ENCODE measurements at places on chromosomes 6 and 20. TPM values are rescaled to one million over a fixed set of nuclear protein-coding genes. Genes with fewer than 3 reads are reported as not detected.

GRCh38 chr6:17902974-17903373 lies 84.5 kb downstream of the KIF13A start:
- DNase-seq: no peak

Gene PSMF1
- 153 TPM for total RNA-seq

DNA sequence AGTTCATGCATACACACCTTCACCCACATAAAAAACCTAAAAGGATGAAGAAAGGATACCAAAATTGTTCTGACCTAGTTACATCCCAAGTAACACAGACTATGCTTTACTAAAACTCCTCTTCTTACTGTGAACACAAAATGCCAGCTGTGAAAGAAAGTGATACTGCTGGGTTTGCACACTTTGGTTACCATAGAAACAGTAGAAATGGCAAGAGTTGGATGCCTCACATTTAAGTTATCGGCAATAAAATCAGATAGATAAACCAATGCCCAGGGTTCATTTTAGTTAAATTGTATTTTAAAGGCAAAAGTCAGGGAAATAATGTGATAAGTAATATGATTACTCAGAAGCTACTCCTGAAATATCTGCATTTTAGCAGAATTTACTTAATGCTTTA lies 161.9 kb downstream of the CDK19 start:
- DNase-seq: no peak

Gene RGS17
- 3.9 TPM for total RNA-seq

- DNase-seq: no peak
Observed at GRCh38 chr6:134814076-134814695, 135.7 kb downstream of the ALDH8A1 start.

Gene CENPW
- total RNA-seq: 46.9 TPM

- no peak for DNase-seq
Observed at GRCh38 chr6:137681445-137682009, 185.5 kb upstream of the TNFAIP3 start.

Measured in HCT116 (cell line).